ENCODE measurements at places on chromosomes 1 and 21.

DNA sequence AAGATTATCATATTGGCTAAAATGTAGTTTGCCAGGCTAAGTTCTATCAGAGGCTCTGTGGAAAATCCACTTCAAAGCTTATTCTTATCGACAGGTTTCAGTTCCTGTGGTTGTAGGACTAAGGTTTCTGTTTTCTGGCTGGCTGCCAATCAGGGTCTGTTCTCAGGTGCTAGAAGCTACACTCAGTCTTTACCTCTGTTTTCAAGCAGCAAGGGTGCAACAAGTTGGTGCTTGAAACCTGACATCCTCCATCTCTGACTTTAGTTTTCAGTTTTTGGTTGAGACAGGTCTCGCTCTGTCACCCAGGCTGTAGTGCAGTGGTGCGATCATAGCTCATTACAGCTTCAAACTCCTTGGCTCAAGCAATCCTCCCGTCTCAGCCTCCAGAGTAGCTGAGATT lies 15.3 kb upstream of the TMCO2 start:
- DNase-seq: no peak

DNA sequence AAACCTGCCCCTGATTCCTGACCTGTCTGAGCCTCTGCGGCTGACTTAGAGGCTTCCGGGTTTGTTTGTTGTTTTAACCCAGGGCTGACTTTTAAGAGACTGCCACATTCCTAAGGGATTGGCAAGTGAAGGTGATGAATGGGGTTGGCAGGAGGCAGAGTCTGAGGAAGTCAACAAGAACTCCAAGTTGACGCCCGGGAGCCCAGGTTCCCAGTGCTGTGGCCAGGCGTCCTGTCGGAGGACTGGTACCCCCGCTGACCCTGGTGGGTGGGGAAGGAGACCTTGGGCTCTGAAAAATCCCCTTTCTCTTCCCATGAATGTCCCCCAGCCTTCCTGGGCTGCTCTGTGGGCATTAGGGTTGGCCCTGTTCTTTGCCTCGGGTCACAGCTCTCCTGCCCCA lies 19.7 kb upstream of the EPS8L3 start:
- peak; percentile 94 for DNase-seq

DNA sequence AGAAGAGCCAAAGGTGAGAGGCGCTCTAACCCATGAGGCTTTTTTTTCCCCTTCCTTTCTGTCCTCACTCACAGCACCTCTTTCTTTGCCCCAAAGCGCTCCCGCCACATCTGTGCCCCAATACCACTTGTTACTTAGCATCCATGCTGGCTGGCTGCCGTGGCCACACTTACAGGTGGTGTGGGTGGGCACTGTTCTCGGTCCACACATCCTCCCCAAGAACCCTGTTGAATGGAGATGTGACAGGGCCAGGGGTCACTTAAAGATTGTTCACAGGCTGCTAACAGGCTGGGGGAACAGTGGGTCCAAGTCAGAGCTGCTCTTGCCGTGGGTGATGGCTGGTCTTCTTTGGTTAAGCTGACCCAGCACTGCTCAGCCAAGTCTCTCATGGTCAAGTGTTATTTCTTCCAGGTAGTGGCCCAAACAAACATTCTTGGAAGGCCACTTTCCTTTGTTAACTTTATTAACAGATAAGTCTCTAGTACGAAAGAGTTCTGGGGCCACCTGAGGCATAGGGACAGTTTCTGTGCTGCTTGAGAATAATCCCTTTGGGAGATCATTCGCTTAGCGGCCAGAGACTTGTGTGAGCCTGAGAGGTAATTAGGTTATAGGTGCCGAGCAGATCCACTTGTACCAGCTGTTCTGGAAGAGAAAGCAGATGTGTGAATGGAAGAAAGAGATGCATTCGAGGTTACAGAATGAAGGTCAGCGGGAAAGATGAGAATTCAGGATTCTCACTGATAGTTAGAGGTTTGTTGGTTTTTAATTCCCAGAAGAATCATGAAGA lies 62.6 kb upstream of the IRF2BP2 start:
- no peak for DNase-seq

- DNase-seq: no peak
These were observed 62.5 kb downstream of the MORN1 start for GRCh38 chr1:2328676-2329455.

- DNase-seq: no peak
These were observed 35.1 kb downstream of the MSTO1 start for GRCh38 chr1:155645034-155645598.

DNA sequence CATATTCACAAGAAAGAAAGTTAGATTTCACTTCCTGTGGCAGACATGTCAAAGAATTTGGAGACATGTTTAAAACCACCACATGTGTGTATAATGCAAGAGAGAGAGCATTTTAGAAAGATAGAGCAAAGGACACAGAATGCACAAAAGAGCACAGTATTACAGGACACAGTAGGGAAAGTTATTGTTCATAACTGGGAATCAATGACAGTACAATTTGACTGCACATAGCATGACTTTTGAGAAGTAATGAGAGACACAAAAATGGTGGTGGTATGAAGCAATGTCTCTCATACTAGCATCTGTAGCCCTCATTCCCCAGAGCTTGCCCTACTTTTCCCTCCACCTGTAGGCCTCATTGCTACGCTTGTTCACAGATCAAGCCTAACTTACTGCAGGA lies 499.2 kb downstream of the PTPRC start:
- no peak for DNase-seq

GRCh38 chr1:91783423-91784170 lies 102.4 kb downstream of the TGFBR3 start:
- no peak for DNase-seq

- no peak for DNase-seq
These were observed 86.2 kb downstream of the ATG4C start for GRCh38 chr1:62870148-62870547.

DNA sequence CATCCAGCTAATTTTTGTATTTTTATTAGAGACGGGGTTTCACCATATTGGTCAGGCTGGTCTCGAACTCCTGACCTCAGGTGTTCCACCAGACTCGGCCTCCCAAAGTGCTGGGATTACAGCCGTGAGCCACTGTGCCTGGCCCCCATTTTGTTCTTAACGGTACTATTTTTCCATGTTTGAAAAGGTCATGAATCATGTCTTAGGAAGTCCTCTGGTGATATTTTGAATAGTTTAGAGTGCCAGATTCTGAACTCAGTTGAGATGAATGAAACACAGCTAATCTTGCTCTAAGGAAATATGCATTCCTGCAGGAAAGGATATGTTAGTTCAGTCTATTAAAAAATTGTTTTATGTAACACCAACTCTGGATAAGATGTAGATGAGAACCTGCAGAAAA lies 62.6 kb upstream of the ATP2B4 start:
- peak; percentile 41 for DNase-seq

DNA sequence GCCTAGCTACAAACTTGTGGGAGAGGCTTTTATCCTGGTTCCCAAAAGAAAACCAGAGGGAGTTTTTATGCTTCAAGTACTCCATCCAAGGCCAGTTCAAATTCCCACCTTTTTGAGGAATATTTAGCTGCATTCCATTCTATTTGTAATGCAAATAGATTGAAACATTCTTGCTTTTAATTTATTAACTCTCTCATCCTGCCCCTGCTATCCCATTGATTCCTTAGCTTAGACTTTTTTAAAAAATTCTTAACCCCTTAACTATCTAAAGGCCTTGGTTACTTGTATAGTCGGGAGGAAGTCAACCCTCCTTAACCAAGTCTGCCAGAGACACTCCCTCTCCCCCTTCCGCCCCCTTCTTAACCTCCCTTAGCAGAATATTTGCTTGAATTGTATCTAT lies 2.5 kb upstream of the MOV10 start:
- DNase-seq: no peak
